Calu3 (cell line): ENCODE measurements at places on chromosomes 13 and 19. TPM values are rescaled to one million over a fixed set of nuclear protein-coding genes. Genes with fewer than 3 reads are reported as not detected.

- H3K4me1 ChIP-seq: no peaks in the 10 kb centered on the region
- no peak for DNase-seq
- H3K27me3 ChIP-seq: no peaks in the 10 kb centered on the region
- no peaks in the 10 kb centered on the region for H3K36me3 ChIP-seq
Measured at GRCh38 chr13:86193281-86193680, 394.1 kb upstream of the SLITRK6 start.

- peak overlapping the region; percentile 35 for H3K27ac ChIP-seq
- H3K4me3 ChIP-seq: no peak overlapping the region
- H3K4me1 ChIP-seq: peaks cover 8% of the 10 kb centered on the region
Measured at GRCh38 chr19:43438291-43439031, 23.8 kb downstream of the TEX101 start.

GIPC3 gene
- not detected in 2 replicates for total RNA-seq

FRY gene
- total RNA-seq: 3.2 and 6.2 TPM in 2 replicates

SHANK1 gene
- not detected in 2 replicates for total RNA-seq
